ENCODE measurements at places on chromosomes 1 and 21.

DNA sequence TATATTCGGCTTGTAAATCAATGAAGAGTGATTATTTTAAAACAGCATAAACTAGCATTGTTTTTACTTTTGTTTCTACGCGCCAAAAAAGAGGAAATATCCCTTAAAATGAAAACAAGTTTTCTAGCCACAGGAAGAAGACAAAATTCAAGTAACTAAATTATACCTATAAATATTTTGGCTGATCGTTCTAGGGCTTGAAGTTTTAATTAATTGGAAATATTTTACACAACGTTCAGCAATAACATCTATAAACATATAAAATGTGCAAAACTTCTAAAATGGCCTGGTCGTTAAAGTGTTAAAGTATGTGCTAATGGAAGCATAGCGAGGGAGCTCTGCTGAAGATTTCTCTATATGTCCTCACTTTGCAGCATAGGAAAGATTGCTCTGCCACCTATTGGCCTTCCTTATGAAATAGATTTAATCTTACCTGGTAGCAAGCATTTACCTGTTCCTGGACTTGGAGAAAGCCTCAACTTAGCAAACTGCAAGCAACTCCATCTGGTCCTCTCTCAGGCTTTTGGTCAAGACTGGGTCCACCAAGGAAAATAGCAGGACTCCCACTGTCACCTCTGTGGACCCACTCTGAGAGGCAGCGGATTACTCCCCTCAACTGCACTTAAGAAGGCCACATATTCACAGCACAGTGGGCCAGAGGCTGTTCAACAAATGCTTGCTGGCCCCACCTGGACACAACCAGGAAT, 351.3 kb upstream of the RUNX1 start:
- DNase-seq, result peak; percentile 33

- DNase-seq, result peak; percentile 5
Observed at GRCh38 chr1:162357681-162358266, 18.9 kb downstream of the SPATA46 start.

DNA sequence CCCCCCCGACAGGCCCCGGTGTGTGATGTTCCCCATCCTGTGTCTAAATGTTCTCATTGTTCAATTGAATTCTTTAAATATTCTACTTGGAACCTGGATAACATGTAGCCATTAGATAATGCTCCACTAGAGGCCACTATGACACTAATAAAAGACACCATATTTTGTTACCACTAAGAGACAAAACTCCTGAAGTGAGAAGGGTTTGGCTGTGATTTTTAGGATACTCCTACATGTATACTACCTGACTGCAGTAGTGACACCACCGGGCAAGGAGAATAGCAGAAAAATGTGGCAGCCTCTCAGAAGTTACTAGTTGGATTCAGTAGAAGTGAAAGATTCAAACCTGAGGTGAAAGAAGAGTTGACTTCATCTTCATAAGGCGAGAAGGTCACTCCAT, 36.0 kb downstream of the F5 start:
- DNase-seq, result peak; percentile 58

- no peak for DNase-seq
Observed at GRCh38 chr1:14613926-14614325, 15.4 kb downstream of the KAZN start.

GRCh38 chr1:31781138-31781755, 17.1 kb upstream of the ADGRB2 start:
- no peak for DNase-seq

- DNase-seq, result no peak
Observed at GRCh38 chr1:244837597-244838258, 2.3 kb downstream of the COX20 start.

DNA sequence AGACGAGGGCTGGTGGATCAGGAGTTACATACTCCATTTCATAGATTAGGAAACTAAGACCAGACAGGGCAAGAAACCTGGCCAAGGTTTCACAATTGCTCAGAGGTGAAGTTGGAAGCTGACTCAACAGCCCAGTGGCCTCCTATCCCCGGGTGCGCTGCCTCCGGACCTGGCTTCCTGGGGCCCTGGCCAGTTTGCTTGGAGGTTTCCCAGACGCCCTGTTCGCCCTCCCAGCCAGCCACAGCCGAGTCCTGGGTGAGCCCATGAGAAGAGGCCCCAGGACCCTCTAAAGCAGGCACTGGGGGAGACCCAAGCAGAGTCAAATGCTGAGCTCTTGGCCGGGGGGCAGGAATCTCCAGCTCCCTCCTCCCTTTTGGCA, 180.1 kb downstream of the ZBTB18 start:
- no peak for DNase-seq

GRCh38 chr1:169610108-169610507, 19.8 kb downstream of the SELP start:
- DNase-seq, result peak; percentile 69

Data from dermis microvascular lymphatic vessel endothelial cell (primary cell).